Activated CD4-positive, alpha-beta memory T cell treated with anti-CD3 and anti-CD28 coated beads, Interleukin-2, amount 10 ng/mL, durations not matched to agents 7 days and 5 days (primary cell): ENCODE measurements at places on chromosomes 16 and 17. TPM values are rescaled to one million over a fixed set of nuclear protein-coding genes. Genes with fewer than 3 reads are reported as not detected.

ZMYND15 gene
- total RNA-seq: 0.10 TPM

GNPTG gene
- total RNA-seq: 33.4 TPM

ASPHD1 gene
- 0.15 TPM for total RNA-seq

KIF2B gene
- total RNA-seq: not detected

- H3K27ac ChIP-seq: no peak overlapping the region
- H3K36me3 ChIP-seq: no peaks in the 10 kb centered on the region
- H3K4me3 ChIP-seq: no peak overlapping the region
- no peak for DNase-seq
Observed at GRCh38 chr17:41535764-41536481, 7.8 kb upstream of the KRT19 start.

DNA sequence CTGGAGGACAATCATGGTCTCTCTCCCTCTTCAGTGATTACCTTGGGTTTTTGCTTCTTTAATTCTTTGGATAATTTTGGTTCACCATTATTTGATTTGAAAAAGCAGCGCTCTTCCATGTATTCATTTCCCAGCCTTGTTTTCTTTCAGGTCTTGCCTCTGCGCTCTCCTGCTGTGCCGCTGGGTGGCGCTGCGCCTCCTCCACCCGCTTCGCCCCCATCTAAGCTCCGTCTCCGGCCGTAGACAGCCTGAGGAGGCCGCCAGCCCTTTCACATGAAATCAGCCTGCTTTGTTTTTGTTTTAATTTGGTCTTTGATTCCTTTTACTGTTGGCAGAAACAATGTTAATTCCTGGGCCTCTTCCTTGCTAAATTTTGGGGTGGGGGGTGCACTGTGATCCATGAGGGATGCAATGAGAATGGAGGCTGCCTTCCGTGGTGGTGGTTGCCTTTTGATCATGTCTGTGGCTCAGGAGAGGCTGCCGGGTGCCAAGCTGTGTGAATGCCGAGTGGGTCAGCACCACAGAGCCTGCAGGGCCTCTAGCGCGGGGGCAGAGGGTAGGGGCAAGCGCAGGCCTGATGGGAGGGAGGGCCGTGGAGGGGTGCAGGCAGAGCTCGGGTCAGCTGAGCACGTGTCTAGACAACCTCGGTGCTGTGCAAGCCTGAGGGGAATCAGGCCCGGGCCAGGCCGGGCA lies 64.1 kb downstream of the PLD6 start:
- H3K27me3 ChIP-seq: no peaks in the 10 kb centered on the region
- peak; percentile 62 for DNase-seq

DNA sequence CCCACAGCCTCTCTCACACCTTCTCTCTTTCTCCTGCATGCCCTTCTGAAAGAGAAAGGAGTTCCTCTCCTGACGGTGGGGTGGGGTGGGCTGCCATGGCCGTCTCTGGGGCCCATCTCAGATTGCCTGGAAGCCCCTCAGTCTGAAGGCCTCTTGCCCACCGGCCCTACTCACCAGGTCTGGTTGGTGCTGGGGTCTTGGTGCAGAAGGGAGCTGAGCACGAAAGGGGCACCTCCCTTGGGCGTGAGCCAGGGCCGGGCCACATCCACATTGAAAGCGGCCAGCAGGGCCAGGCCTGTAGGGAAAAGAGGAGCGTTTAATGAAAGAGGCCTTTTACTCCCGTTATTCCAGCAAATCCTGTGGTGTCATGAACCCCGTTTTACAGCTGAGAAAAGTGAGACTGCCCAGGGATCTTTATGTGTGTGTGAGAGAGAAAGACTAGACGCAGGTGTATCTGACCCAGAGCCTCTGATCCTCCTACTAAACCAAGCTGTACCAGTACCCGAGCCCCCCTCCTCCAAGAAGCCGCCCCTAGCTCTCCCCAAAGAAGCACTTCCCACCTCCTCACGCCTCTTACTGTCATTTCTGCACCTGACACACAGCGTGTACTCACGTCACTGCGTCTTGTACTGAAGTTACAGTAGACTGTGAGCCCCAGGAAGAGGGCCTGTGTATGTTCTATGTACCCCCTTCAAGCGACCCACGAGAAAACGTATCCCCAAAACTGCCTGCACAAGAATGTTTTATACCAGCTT lies 23.4 kb downstream of the ITGAE start:
- no peaks in the 10 kb centered on the region for H3K4me1 ChIP-seq
- H3K27me3 ChIP-seq: peaks cover 5% of the 10 kb centered on the region
- no peak overlapping the region for H3K4me3 ChIP-seq
- no peaks in the 10 kb centered on the region for H3K36me3 ChIP-seq
- no peak for DNase-seq
- no peak overlapping the region for H3K27ac ChIP-seq

- H3K36me3 ChIP-seq: no peaks in the 10 kb centered on the region
- no peaks in the 10 kb centered on the region for H3K4me1 ChIP-seq
- peaks cover 53% of the 10 kb centered on the region for H3K27me3 ChIP-seq
- no peak within 1 kb of the TSS for H3K4me3 ChIP-seq
- no peak for DNase-seq
Observed at GRCh38 chr17:36017799-36018198, at the start of gene CCL23. TSS of gene CCL23 (minus strand) at chr17:36017972. CDS start at chr17:36017897, 75 bp downstream.
